ENCODE measurements at places on chromosomes 3 and 15.
A peak's percentile ranks its signal among the peaks of the same experiment; 100 is the strongest.

GRCh38 chr15:65940618-65940909, 71.3 kb downstream of the RAB11A start:
- no peak for DNase-seq

GRCh38 chr3:39378957-39379777, 4.0 kb upstream of the SLC25A38 start:
- no peak for DNase-seq

- DNase-seq: no peak
Observed at GRCh38 chr3:46613313-46614005, 1.1 kb downstream of the FAM240A start.

GRCh38 chr3:40765884-40766283, 241.1 kb downstream of the ZNF621 start:
- no peak for DNase-seq

DNA sequence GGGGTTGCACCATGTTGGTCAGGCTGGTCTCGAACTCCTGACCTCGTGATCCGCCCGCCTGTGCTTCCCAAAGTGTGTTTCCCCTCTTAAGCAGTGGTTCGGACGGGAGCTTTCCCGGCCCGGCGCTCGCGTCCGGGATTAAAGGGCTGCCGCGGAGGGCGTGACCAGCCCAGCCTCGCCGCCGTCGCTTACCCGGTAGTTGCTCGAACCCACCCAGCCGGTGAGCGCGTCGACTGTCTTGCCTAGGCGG, 513 bp downstream of the CLASP2 start:
- no peak for DNase-seq

GRCh38 chr15:78906316-78906620, 33.6 kb downstream of the MORF4L1 start:
- DNase-seq: no peak

DNA sequence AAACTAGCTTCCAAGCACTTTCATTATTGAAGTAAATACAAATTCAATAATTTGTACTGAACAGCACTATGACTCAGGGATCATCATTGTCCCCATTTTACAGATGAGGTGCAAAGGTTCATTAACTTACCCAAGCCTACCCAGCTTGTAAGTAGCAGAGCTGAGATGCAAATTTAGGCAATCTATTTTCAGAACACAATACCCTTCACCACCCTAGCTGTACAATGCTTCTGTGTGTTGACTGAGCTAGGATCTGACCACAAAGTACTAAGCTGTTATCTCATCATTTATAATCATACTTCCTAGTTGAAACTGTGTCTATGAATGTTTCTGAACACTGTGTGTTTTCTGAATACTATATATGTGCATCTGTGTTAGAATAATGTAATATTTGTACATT, 3.2 kb upstream of the ILDR1 start:
- no peak for DNase-seq

GRCh38 chr3:99845999-99846398, 28.3 kb downstream of the CMSS1 start:
- DNase-seq: no peak

- DNase-seq: no peak
Observed at GRCh38 chr3:73695841-73696240, 71.1 kb upstream of the PDZRN3 start.

- DNase-seq: no peak
Observed at GRCh38 chr15:45489690-45490238, 32.8 kb downstream of the SLC30A4 start.

DNA sequence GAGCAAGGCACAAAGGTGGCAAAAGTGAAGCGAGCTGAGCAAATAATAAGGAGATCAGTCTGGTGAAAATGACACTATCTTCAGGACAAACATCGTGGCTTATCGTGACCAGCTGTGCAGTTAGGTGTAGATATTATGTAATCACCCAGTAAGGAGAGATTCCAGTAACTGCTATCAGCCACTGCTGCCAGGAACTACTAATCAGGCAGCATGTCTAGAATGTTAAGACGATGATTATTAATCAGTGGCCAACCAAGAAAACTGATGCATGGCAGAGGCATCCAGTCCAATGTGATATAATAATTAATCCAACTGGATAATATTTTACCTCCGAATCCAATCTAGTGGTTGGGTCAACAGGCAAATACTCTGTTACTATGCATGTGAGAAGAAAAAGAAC, 252.7 kb upstream of the ZPLD1 start:
- DNase-seq: no peak

GRCh38 chr3:36907911-36908646, 36.8 kb downstream of the TRANK1 start:
- DNase-seq: peak; percentile 28

DNA sequence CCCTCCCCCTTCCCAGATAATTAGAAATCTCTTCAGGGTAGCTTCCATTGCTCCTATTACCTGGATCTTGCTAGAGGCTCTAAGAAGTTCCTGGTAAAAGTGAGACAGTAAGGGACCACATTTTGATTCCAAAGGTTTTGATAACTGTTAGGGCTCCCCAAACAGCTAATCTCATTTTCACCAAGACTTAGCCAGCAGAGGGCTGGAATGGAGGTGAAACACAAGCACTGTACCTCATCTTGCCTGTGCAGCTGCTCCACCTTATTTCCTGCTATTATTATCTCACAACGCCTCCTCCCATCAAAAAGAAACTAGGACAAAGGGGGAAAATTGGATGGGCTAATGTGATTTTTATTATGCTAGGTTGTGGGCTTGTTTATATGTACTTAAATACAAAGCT, 7.3 kb downstream of the SETD5 start:
- DNase-seq: no peak

DNA sequence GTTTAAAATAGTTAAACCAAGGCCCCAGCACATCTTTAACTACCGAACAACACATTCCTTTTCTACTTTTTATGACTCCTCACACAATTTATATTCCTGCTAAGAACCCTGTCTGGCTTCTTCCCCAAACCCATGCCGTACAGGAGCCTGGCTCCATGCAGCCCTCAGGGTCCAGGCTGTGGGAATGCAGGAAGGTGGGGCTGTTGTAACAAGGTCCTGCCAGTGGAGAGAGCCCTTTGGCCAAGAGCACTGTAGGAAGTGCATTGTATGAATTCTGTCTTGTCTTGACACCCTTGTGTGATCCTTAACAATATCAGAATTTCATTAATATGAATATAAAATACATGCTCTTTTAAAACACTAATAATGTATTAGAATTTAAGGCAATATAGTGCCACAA, 563.8 kb downstream of the TBL1XR1 start:
- no peak for DNase-seq

DNA sequence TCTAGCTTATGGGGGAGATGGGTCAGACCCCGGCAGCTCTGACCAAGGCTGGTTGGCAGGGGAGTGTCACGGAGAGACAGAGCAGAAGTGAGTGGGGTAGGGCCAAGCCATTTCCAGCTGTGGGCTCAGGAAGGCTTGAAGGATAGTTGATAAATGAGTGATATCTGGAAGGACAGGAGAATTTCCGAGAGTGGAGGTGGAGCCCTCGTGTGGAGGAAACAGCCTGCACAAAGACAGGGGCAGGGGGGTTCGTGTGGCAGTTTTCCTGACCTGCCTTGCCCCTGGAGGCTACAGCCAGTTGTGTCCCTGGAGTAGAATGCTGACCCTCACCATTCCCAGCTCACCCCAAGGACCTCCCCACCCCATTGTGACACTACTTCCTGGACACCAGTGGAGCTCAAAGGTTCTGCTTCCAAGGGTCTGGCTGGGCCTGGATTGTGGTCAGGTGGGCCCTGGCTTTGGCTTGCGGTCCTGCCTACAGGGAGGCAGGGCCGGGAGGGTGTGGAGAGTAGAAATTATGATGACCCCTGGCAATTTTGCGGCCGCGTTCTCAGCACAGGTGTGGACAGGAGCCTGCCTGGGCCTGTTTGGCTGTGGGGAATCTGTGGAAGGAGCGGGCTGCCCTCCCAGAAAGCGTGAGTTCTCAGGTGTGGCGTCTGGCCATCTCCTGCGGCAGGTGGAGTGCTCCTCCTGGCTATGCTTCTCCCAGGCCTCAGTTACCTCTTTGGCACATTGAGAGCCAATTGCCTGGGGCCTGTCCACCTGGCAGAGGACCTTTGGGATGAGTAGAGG, at the start of gene SLC22A14:
TSS of gene SLC22A14 (plus strand) at position 400 of the 792 bp plus-strand sequence. CDS start 23,733 bp downstream, outside the sequence.
- DNase-seq: no peak

- DNase-seq: no peak
Observed at GRCh38 chr3:83514130-83514914, 1444.5 kb upstream of the CADM2 start.

DNA sequence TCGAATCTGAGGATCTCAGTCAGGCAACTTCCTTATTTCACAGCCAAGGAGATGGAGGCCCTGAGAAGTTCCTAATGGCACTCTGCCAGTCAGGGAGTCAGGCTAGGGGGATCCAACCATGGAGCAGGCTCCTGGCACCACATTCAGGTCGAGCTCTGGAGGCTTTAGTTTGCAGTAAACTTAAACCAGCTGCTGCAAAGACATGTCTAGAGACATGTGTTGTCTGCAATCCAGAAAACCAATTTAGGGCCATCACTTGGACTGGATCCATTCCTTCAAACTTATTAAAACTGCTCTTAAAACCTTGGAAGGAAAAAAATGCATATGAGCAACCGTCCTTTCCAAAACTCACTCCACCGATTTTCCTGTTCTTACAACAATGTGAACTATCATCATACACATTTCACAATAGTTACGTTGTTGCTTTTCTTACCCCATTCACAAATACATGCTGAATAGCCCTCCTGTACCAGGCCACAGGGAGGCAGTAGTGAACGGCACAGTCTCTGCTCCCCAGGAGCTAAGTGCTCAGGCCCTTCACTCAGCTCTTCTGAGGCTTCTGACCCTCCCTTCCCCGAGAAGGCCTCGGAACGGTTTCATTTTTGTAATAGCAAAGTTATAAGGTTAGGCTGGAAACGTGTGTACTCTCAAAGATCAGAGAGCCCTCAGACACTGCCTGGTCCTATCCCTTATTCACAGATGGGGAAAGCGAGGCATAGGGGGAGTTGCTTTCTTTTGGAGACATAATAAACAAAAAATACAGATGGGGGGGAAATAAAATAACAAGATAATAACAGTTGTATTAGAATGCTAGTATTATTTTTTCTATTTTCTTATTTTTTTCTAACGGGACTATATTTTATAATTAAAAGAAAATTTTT, 20.1 kb downstream of the RFT1 start:
- DNase-seq: no peak

DNA sequence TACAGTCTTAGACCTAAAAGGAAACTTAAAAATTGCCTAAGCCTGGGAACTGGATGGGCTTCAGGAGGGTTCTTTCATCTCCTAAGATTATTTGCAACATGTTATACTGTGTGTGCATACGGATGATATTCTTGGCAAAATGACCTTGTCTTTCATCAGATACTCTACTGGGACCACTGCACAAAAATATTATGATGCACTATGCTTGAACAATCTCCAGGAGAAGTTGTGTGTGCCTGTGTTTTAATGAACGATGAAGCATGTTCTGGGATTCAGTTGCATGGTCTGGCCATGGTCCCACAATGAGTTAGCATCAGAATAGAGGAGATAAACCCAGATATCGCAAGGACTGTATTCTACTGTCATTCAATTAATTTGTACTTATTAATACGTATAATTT, 68.7 kb downstream of the GAP43 start:
- DNase-seq: no peak

DNA sequence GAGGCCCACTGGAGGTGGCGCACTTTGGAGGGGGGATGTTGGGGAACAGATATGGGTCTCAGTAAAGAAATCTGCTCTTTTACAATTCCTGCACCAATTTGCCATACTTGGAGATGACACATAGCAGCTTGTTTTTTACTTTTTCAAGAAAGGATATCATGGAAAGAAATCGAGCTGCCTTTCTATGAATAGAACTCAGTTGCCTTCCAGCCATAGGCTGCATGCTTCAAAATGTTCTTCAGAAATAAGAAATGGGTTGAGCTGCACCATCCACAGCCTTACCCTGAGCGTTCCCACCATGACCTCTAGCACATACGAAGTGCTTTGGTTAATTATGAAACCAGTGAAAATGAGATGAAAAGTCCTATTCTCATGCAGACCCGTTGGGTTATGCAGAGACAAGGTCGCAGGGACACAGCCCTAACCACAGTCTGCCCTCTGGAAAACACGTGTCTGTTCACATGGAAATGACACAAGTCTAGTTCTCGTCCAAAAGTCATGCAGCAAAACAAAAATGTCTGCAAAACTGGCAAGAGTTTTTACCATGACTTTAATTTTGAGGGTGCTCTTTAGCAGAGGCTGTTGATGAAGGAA, 36.3 kb downstream of the NGRN start:
- DNase-seq: no peak

DNA sequence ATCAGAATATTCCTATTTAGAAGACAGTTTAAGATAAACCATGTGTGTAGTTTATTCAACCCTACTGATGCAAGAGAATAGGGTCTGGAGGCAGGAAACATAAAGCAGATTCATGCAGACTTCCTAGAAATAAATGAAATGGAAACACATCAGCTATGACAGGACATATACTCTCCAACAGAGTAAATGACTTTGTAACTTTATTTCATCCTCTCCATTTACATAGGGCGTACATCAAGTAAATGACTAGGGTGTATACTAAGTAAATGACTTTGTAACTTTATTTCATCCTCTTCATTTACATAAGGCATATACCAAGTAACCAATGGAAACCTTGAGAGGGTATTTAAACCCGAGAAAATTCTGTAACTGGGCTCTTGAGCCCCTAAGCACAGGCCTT, 17.6 kb upstream of the SRPRB start:
- no peak for DNase-seq

GRCh38 chr15:48580736-48581135, 64.8 kb downstream of the FBN1 start:
- no peak for DNase-seq

- DNase-seq: no peak
Observed at GRCh38 chr3:53812434-53812833, 33.8 kb downstream of the CHDH start.

- DNase-seq: no peak
Observed at GRCh38 chr3:192494174-192494573, 233.2 kb downstream of the FGF12 start.

- no peak for DNase-seq
Observed at GRCh38 chr3:54533856-54534255, 394.0 kb downstream of the LRTM1 start.

DNA sequence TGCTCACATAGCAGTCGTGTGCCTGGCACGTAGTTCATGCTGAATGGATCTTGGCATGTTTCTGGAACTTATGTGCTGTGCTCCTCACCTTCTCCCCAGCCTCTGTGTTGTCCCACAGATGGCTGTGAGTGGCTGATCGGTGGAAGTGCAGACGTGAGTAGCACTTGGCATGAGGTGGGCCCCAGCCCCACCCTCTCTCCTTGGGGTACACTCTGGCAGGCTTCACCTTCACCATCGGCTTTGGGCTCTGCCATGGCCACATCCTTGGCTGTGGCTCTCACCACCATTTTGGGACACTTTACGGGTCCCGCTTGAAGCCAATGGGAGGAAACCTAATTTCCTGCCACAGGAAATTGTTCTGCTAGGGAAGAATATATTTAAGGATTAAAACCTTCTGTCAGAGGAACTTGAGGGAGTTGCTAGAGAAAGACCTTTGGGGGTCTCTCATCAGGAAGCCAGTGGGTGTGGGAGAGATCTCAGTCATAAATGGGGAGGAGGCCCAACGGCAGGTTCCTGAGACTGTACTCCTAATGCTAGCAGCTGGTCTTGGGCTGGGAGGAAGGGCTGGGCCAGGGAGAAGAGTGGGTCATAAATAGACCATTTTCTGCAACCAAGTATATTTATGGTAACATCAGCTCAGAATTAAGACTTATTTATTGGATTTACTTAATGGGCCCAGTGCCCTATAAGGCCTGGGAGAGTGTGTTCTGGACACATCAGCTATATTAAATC, 92.3 kb downstream of the SMAD3 start:
- no peak for DNase-seq

GRCh38 chr3:126782536-126782935, 78.5 kb downstream of the CHCHD6 start:
- DNase-seq: no peak

- no peak for DNase-seq
Observed at GRCh38 chr15:64705006-64705405, 70.4 kb downstream of the RBPMS2 start.

- DNase-seq: no peak
Observed at GRCh38 chr15:73161546-73161945, 109.3 kb downstream of the NEO1 start.

All from activated CD8-positive, alpha-beta memory T cell treated with anti-CD3 and anti-CD28 coated beads for 4 hours (primary cell).